ENCODE measurements at places on chromosomes 4 and X. TPM values are rescaled to one million over a fixed set of nuclear protein-coding genes. Genes with fewer than 3 reads are reported as not detected.

- peak overlapping the region; percentile 37 for H3K4me3 ChIP-seq
- H3K27me3 ChIP-seq, result peaks cover 16% of the 10 kb centered on the region
- no peaks in the 10 kb centered on the region for H3K36me3 ChIP-seq
Measured at GRCh38 chr4:38523524-38524448, 140.2 kb upstream of the KLF3 start.

ZNF711 gene
- total RNA-seq, result 0.05 TPM

RBM3 gene
- total RNA-seq, result 153 TPM

- no peak overlapping the region for H3K27ac ChIP-seq
- DNase-seq, result no peak
- 0 out of 2 replicates have a peak, but pooled peaks cover 3% of the 10 kb centered on the region for H3K36me3 ChIP-seq
- H3K4me1 ChIP-seq, result peaks cover 76% of the 10 kb centered on the region
Measured at GRCh38 chrX:13123247-13123856, 78.9 kb upstream of the FAM9C start.

HMX1 gene
- total RNA-seq, result not detected

- peak; percentile 30 for DNase-seq
- H3K4me1 ChIP-seq, result no peaks in the 10 kb centered on the region
- H3K4me3 ChIP-seq, result no peak overlapping the region
- peaks cover 6% of the 10 kb centered on the region for H3K27me3 ChIP-seq
Measured at GRCh38 chrX:68490644-68491043, 8.2 kb upstream of the YIPF6 start.

- no peaks in the 10 kb centered on the region for H3K4me1 ChIP-seq
- no peaks in the 10 kb centered on the region for H3K36me3 ChIP-seq
- no peak overlapping the region for H3K27ac ChIP-seq
- no peaks in the 10 kb centered on the region for H3K27me3 ChIP-seq
Measured at GRCh38 chrX:66919280-66919832, 280.5 kb upstream of the EDA2R start.

GRCh38 chr4:25872851-25873631 is 10.3 kb upstream of the SEL1L3 start:
- no peaks in the 10 kb centered on the region for H3K36me3 ChIP-seq
- peaks cover 7% of the 10 kb centered on the region for H3K4me1 ChIP-seq
- H3K27ac ChIP-seq, result no peak overlapping the region
- H3K4me3 ChIP-seq, result no peak overlapping the region
- no peak for DNase-seq

- no peak for DNase-seq
- peaks cover 2% of the 10 kb centered on the region for H3K27me3 ChIP-seq
- no peaks in the 10 kb centered on the region for H3K4me1 ChIP-seq
- no peak overlapping the region for H3K27ac ChIP-seq
Measured at GRCh38 chr4:179486570-179487335, 2044.5 kb upstream of the AGA start.

Data from HFFc6 (cell line).